ENCODE measurements at places on chromosomes 3 and 15.
A peak's percentile ranks its signal among the peaks of the same experiment; 100 is the strongest.

DNA sequence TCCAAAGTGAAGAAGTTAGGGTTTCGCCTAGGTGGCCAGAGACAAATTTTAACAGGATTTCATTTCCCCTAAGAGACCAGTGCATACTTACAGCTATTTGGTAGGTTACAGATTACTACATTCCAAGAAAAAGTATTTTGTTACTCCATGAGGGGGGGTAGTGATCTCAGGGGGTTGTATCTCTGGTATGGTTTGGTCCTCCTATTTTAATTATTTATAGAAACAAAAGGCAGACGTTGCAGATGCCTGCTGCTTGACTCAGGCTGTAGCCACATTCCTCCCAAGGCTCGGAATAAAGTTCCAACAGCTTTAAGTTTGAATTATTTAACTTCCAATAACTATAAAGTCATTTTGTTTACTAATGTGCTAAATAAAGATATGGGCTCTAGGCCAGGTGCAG, 1.3 kb upstream of the TRIM59 start:
- peak; percentile 87 for DNase-seq

GRCh38 chr3:36763850-36764703, at the start of gene DCLK3:
Gene DCLK3, minus strand, starts transcription at chr3:36764553. Its CDS starts 290 bp downstream, at chr3:36764263.
- no peak for DNase-seq

DNA sequence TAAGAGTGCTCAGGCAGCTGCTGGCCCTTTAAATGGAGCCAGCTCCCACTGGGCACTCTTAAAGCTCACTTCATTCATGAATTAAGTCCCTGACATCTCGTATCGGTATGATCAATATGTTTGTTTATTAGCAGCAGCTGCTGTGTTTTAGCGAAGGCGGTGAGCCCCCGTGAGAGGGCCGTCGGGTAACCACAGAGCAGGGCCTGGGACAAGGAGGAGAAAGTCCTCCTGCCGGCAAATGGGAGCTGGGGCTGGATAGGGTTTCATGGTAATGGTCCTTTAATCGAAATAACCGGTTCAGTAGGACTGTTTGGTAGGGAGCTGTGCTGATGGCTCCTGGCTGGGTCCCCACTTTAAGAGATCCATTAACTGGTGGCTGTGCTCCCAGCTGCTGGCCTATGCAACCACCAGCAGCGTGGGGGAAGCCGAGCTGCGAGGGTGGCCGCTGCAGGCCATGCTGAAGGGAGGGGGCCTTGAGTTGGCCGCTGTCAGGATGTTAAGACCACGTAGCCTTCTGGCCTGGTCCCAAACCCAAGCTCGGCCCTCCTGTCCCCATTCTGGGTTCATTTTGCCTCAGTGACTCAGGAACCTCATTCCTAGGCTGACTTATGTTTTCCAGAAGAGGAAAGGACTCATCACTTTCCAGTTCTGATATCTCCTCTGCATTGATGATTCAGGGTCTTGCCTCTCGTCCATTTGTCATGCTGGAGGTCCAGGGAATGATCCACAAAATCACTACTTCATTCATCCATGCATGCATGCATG, 67.6 kb upstream of the NTRK3 start:
- DNase-seq, result no peak

GRCh38 chr3:195133462-195133861, 137.5 kb downstream of the XXYLT1 start:
- DNase-seq, result peak; percentile 92

GRCh38 chr3:57109437-57110199, 49.2 kb downstream of the SPATA12 start:
- DNase-seq, result no peak

DNA sequence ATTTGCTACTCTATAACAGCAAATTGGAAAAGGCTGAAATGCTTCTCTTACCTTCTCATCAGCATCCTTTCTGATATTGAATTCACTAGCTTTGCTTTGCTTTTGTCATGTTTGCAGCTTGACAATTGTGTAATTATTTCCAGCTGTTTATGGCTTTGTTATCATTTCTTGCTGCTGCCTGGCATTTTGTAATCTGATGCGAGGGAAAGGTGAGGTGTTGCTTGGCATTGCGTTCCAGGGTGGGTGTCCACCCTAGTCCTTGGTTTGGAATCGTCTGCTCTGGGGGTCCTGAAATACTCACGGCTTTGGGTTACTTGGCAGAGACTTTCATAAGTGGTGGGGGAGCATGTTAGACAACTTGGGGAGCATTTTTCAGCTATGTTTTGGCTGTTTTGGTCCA, 2.9 kb downstream of the CACNA2D3 start:
- DNase-seq, result no peak

DNA sequence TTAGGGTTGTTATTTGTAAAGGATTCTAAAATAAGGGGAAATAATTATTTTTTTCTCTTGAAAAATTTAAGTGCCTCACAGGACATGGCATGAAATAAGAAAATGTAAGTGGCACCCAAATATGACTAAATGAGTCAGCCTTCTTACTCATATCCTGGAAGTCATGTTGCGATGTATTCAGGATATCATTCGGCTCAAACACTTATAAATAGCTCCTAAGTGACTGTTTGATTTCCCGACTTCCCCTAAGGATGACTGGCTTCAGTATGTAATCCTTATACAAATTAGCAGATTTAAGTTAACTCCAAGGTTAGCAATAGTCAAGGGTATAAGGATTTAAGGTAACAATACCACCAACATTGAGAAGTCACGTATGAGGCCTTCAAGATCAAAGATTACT, 57.3 kb upstream of the OSTN start:
- DNase-seq, result peak; percentile 50

DNA sequence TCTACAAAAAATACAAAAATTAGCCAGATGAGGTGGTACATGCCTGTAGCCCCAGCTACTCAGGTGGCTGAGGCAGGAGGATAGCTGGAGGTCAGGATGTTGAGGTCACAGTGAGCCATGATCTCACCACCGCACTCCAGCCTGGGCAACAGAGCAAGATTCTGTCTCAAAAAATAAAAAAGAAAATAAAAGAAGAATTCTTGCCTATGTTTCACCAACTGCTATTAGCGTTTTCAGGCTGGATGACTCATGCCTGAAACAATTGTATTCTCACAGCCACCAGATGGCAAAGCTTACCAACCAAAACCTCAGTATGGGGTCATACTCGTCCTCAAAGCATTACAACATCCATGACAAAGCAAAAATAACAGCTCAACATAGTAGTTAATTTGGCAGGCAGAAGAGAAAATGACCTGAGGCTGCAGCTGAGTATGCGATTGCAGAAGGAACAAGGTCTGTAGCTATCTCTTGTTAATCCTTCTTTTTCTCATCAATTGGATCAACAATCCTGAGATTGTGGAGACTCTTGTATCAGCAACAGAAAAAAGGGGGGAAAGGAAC, 52.2 kb downstream of the TP53BP1 start:
- DNase-seq, result peak; percentile 83

- no peak for DNase-seq
Measured at GRCh38 chr15:91985297-91985696, 131.8 kb downstream of the SLCO3A1 start.

DNA sequence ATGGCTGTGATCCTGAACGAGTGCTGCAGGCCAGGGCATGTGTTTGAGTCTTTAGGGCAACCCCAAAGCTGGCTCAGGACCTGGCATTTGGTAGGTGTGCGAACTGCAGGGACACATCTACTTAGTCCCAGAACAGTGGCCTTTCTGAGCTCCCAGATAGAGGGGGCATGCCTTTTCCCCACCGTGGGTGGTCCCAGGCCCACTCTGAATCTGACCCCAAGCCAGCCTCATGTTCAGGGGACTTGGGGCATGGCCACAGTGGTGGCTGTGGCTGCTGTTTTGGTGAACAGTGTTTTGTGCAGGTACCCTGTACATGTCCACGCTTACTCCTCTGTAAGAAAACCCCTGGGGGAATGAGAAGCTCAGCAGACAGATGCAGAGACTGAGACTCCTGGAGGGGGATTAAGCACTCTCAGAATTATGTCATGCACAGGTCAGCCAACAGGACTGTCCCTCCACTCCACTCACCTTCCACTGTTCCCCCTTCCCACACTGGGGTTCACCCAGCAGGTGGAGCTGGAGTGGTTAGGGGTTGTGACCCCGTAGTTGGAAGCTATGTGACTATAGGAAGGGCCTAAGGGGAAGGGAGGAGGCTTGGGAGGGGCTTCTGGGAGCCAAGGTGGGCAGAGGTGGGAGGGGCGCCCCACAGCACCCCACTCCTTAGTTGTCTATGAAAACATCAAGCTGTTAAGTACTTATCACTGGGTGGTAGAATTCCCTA, 16.4 kb downstream of the ESYT3 start:
- no peak for DNase-seq

- DNase-seq, result no peak
Measured at GRCh38 chr15:49424954-49425353, 1.9 kb downstream of the FGF7 start.

GRCh38 chr15:51168700-51169099, 74.0 kb upstream of the TNFAIP8L3 start:
- no peak for DNase-seq

All from AG08396 (cell line).